ENCODE measurements at places on chromosomes 5 and 9.

DNA sequence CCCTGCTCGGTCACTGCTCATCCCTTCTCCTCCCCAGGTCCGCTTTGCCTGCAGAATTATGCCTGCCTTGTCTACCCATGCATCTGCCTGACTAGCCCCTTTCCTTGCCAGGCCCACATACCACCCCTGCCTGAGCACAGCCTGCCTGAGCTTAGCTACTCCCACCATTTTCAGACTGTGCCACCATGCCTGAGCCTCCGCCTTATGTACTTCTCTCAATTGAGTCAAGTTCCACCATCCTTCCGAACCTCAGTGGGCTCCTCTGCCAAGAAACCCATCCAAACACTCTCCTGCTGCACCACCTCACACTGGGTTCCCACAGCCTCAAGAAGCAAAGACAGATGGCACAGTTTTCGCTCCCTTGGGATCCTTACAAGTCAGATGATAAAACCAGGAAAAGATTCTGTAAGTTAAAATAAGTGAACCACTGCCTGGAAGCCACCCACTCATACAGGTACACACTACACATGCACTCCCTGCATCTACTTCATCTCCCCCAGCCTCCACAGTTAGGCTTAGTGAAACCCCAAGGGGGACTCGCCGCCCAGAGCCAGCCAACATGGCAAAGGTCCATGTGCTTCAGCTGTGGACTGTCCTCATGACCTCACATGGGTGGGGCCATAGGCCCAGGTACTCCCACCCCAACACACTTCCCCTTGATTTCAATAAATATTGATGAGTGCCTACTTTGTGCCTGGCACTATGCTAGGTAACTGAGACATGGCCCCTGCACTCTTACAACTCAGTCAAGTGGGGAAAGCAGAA, 23.1 kb downstream of the P4HA2 start:
- DNase-seq, result no peak

GRCh38 chr9:83920469-83920926, 734 bp downstream of the KIF27 start:
- DNase-seq, result no peak

GRCh38 chr5:14267991-14268708, 125.0 kb downstream of the TRIO start:
- no peak for DNase-seq

DNA sequence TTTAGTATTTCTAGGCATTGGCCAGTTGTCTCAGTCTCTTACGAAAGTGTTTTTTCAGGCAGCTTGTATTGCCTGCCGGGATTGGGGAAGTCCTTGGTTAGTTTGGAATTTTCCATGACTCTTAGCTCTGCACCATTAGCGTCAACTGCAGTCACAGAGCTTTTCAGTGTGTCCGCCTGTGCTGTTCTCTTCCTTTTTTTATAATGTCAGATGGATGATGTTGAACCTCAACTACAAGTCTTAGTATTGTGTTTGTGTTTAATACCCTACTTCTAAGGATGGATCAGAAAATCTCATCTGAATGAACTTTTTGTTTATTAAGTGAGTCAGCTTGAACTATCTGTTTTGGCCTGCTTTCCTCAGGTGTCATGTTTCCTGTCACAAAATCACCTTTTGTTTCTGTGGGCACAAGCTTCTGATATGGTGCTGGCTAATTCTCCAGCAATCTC, 33.1 kb downstream of the ATP6V0E1 start:
- no peak for DNase-seq

DNA sequence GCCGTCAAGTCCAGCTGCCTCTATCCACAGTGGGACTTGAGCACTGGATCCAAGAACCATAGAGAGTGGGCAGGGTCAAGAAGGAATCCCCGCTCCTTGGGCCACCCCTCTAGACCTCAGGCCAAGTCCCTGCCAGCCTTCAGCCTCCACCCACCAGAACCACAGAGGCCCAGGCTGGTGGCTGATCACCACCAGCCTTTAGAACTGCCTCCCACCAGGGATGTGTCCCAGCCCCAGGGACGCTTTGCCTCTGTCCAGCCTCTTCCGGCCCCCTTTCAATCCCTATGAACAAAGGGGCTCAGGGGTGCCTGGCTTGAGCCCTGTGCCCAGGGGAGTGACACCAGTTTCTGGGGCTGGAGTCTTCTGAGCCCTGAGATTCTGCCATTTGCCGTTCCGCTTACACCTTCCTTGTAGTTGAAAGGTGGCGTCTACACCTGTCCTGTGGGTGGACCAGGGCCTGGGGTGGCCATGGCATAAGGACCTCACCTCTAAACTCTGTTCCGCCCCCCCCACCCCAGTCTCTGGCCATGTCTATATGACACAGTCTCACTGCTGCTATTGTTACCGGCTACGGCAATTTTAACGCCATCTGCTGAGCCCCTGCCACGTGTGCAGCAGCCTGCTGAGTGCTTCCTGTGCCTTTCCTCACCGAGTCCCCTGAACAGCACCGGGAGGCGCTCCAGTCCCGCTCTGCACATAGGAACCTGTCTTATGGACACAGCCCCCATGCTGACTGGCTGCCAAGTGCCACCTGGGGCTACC, 35.7 kb upstream of the ORM1 start:
- DNase-seq, result no peak

- no peak for DNase-seq
Observed at GRCh38 chr5:179120421-179120861, 60.3 kb downstream of the ZNF354C start.

DNA sequence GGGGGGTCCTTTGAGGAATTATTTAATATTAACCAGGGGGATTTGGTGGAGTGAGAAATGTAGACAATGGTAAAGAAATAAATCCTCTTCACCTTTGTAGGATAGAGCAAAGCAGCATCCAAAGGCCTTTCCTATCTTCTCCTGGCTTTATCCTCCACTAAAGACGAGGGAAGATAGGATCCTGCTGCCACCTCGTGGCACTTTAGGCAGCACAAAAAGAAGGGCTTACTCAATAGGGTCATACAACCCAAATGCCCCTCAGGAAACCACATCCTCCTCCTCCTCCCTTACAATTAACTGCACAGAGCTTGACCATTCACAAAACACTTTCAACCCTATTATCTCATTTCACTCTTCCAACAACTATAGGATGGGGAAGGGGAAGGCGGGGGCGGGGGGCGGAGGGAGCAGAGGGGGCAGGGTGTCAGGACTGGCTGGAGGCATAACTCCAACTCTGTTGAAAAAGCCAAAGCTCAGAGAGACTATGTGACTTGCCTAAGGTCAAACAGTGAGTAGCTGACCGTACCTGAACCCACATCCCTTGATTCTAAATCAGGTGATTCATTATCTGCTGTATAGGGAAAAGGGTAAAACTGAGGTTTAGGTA, 45.4 kb upstream of the MYOT start:
- DNase-seq, result peak; percentile 65

DNA sequence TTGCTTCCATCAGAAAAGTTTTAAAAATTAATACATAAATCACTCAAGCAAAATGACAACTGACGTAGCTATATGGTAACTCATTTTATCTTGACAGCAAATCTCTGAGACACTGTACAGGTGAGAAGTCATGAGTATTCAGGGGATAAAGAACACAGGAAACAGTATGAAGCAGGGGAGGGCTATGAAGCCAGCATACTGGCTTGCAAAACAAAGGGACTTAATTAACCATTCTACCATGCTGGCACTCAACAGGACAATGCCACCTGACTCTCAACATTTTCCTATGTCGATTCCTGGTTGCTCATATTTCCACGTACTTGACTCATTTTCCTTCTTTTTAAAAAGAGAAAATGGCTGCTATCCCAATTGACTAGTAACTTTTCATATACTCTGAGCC, 151.4 kb upstream of the RETREG1 start:
- DNase-seq, result no peak

All from HEK293T (cell line).